ENCODE measurements at places on chromosomes 6 and 20.
A peak's percentile ranks its signal among the peaks of the same experiment; 100 is the strongest.

DNA sequence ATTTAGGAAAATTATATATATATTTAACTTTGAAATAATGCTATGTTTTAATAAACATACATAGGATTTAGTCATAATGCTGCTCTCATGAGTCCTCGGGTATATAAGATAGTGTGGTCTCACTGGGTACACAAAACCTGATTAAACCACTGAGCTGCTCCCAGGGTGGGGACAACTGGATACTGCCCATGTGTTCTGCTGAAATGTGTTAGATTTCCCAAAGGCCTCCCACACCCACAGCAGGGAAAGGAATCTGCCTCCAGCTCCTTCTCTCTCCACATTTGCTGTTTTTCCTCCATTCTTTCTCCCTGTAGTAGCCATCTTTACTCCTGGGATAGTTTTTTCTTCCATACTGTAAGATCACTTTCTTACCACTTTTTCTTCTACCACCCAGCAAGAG, 69.2 kb upstream of the TRAF3IP2 start:
- ATAC-seq = no peak

DNA sequence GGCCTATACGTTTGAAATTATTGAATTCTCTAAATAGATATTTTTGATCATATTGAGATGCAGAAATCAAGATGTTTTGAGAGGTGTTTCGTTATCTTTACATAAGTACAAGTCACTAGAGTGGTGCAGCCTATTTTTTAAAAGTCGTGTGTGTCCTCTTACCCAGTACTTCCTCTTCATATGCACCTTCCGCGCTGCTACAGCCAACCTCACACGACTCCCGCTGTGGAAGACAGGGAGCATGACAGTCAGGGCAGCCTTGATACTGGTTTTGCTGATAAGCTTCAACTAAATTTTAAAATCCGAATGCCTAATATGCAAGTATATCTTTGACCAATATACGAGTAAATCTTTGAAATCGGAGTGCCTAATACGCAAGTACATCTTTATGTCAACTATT, 16.3 kb downstream of the ROS1 start:
- no peak for ATAC-seq

- peak; percentile 26 for ATAC-seq
These were observed 3.0 kb upstream of the GUCA1B start for GRCh38 chr6:42197555-42198362.

- no peak for ATAC-seq
These were observed 28.1 kb downstream of the ADGRF5 start for GRCh38 chr6:46893648-46894047.

DNA sequence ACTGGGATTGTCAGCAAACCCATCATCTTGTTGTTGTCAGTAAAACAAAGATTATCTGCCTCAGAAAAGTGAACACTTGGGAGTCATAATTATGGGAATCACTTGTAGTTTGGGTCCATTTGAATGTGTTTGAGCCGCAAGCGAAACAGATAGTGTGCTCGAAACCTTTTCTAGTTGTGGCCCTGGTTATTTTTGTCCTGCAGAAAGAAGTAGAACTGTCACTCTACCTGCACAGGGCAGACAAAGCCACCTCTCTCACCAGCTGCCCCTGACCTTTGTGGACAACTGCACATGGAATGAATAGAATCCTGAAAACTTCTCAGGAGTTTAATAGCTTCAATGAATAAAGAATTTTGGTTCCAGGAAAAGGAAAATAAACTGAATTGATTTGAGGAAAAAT, 156.1 kb upstream of the CHD6 start:
- ATAC-seq = no peak

GRCh38 chr6:111759331-111759835, 113.9 kb downstream of the FYN start:
- peak; percentile 39 for ATAC-seq

DNA sequence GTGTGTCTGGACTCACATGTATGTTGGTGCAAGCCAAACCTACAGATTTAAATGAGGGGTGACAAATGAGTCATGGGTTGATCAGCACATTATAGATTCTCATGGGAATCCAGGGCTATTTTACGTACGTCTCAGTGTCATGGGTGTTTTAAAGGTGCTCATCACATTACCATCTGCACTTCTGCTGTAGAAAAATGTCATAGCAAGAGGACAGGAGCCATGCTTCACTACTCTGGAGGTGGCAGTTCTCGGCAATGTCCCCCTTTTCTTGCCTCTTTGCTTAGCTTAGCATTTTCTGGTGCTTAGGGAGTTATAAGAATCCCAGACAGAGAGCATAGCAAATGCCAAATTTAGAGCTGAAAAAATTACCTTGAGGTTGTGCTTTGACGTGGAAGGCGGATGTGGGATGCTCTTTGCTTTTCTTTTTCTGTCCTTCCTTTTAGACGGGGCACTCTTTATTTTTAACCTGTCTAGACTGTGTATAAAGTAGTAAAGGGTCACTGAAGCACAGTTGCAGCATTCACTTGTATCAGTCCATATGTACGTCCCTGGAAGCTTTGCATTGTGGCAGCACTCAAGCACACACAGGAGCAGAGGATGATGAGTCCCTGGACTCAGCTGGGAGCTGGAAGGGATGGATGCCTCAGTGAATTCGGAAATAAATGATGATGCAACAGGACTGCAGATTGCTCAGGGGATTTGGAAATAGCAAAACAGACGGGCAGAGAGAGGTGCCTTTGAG, 139.7 kb downstream of the SYNDIG1 start:
- no peak for ATAC-seq

DNA sequence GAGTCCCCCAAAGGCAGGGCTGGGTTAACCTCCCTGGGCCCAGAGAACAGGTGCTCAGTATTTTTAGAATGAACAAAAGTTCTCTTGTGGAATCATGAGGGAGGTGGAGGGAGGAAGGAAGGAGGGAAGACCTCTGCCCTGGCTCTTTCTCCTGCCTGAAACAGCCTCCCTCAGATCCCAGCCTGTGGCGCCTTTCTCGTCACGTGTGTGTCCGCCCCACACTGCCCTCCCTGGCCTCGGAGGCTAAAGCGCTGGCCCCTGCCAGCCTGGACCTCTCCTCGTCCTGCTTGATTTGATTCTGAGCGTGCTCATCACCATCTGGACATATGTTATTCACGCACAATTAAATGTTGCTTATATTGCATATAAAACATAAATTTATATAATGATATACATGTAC, 40.9 kb downstream of the PHACTR3 start:
- ATAC-seq = no peak

DNA sequence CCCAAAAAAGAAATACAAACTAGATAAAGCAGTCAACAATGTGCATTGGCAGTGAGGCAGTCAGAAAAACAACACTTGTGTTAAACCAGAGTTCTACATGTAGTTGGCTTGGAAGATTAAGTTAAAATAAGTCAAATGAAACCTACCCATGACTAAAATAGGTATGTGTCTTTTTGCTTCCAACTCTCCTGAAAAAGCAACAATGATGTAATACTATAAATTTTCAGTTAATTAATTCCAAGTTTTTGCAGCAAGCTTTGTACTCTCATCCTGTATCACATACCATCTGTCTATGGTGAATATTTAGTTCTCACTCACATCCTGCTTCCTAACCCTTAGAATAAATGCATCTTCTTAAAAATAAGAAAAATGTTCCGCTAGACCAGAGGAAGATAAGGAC, 261.5 kb downstream of the KIF16B start:
- ATAC-seq = no peak

- no peak for ATAC-seq
These were observed 84.8 kb upstream of the ZNF217 start for GRCh38 chr20:53678315-53678989.

- peak; percentile 35 for ATAC-seq
These were observed 2.8 kb upstream of the MAPK13 start for GRCh38 chr6:36127462-36128016.

GRCh38 chr20:63123331-63123741, 92.6 kb downstream of the YTHDF1 start:
- ATAC-seq = no peak

- ATAC-seq = no peak
These were observed 115.6 kb upstream of the ADTRP start for GRCh38 chr6:11894212-11894611.

- ATAC-seq = no peak
These were observed 79.3 kb upstream of the PMEPA1 start for GRCh38 chr20:57788936-57789613.

DNA sequence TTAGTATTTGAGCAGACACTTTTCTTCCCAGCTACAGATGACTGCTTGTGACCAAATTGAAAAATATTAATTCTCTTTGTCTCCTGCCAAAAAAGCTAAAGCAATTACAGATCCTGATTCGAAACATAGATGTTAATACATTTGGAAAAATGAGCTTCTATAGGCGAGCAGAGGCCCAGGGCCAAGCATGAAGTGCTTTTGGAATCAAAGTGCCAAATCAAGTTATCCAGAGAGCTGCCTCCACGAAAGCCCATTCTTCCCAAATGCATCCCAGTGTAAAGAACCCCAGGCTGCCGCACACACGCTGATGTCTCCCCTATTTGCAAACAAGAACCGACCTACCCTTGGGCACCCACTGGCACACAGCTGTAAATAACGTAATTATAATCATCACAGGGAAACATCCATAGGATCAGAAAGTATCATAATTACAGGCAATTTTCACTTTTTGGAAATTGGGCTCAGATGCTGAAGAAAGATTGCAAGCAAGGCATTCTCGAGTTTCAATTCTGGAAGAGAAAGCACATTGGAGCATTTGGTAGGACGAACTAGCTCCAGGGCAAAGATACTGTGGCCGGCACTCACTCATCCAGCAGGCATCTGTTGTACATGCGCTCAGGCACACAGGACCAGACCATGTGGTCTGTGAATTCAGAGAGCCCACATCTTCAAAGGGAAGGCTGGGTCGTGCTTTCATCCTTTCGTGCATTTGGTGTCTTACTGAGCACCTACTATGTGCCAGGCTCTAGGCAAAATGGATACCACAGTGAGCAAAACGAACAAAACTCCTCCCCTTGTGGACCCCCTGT, 45.9 kb downstream of the BMP7 start:
- ATAC-seq = no peak

DNA sequence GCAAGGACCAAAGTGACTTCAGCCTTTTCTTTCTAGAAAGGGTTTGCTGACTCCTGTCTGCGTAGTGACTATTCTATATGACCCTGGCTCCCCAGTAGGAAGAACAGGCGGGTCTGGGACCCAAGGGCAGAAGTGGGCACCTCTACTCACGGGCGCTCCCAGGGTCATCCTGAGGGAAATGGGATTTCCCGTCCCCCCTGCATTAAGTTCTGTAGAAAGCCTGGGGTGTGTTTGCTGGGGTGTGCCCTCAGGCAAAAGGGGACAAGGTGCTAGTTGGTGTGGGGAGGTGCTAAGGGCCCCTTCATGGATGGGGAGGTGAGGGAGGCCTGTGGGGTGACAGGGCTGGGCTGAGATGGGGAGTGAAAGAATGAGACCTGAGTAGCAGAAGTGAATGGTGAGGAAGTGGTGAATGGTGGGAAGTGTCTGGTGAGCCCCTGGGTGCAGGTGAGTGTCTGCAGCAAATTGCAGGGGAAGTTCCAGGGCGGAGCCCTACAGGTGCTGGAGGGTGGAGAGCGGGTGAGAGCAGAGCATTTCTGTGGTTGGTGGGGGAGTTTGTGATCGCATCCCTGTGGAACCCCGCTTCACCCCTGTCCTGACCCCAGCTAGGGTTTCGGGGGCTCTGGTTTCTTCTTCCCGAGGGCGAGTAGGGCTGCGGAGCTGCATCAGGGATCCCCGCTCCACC, 21.1 kb downstream of the RAET1L start:
- no peak for ATAC-seq

DNA sequence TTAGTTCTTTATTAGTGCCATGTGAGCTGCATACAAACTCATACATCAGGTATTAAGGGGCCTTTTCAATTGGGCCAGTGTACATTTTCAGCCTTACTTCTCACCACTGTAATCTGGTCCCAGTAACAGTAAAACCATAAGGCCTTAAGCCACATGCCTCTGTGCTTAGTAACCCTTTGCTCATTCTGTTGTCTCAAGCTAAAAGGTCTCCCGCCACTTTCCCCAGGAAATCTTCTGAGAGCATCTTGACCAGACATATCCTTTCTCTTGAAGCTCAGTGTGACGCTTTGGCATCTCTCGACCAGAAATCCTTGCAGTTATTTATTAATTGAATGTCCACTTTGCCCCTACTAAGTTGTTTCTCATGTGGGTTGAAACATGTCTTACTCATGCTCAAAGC, 68.0 kb downstream of the CYP39A1 start:
- no peak for ATAC-seq

GRCh38 chr6:21257125-21257524, 336.4 kb upstream of the SOX4 start:
- no peak for ATAC-seq

- peak; percentile 49 for ATAC-seq
These were observed 240.5 kb downstream of the NRN1 start for GRCh38 chr6:5766260-5766659.

DNA sequence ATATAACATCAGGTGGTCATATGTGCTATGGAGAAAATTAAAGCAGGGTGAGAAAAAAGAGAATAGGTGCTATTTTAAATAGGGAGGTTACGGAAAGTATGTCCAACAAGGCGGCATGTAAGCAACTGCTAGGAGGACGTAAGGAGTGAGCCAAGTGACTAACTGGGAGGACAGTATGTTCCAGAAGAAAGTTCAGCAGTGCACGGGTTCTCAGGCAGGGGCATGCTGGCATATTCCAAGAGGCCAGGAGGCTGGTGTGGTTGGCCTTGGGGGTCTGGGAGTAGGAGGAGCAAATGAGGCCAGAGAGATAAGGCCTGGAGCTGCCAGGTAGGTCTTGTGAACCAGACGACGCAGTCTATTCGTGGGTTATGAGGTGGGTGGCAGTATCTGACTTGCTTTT, 112.4 kb downstream of the ARMC2 start:
- no peak for ATAC-seq

- ATAC-seq = peak; percentile 27
These were observed 55.0 kb downstream of the KIF13A start for GRCh38 chr6:17932330-17932852.

DNA sequence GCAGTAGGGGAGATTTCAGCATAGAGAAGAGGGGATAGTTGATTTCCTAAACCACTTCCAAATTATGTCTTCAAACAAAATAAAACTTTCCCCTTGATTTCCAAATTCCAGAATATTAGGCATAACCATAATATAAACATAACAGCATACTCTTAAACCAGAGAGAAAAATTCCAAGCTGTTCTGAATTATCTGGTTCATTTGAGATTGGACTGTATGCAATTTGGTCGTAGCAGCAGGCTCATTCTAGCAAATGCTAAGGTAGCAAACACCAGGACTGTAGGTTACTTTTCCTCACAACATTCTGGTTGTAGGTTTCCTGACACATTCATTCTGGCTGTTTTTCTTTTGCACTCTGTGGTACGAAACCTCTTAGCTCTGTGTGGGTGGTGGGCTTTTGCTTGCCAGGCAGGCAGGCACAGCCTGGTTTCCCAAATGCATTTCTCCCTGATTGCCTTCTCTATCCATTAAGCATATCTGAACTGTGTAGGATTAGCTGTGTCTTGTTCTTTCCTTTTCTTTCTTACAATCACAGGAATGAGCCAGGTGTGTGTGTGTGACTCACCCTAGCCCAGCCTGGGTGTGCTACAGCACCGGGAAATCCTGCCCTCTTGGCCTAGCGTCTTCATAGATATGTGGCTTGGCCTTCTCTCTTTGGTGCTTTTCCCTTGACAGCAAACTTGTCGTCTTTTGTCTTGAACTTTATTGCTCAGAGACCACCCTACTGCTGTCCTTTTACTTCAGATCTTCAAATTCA, 77.1 kb downstream of the JARID2 start:
- ATAC-seq = peak; percentile 22

All from SK-N-SH treated with all-trans-retinoic acid at 6 μM for 48 hours (cell line).